Hypothalamus (tissue), 51 donors: ENCODE measurements at places on chromosomes 4 and X.

GRCh38 chrX:65811558-65812228, 144.2 kb downstream of the MSN start:
- no peak for DNase-seq

- no peak for DNase-seq
Measured at GRCh38 chr4:73742490-73743160, 2.3 kb downstream of the CXCL8 start.

- no peak for DNase-seq
Measured at GRCh38 chrX:2495595-2495994, 5.2 kb downstream of the DHRSX start.

- no peak for DNase-seq
Measured at GRCh38 chr4:188282471-188283232, 143.4 kb downstream of the TRIML1 start.

DNA sequence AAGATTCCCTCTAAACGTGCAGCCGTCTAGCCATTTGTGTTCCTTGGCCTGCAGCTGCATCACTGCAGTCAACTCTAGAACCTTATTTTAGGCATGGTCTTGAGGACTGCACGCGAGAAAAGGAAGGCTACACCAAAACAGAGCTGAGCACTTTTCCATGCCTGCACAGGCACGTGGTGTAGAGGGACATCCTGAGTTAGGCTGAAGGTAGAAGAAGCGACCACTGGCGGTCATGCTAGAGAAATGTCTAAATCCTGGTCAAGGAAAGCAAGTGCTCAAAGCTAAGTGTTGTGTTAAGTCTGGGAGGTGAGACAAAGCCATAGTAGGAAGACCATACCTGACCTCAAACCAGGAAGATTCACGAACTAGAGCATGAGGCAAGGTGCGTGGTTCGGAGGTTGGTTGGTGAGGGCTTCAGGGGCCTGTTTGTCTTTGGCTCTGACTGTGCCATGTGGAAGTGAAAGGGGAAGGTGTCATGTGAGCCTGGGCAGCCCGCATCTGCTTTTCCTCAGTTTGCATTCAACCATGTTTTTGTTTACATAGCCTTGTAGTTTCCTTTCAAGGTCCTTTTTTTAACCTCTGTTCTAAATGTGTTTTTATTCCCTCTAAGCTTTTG, 203.8 kb downstream of the AASDH start:
- DNase-seq, result no peak

DNA sequence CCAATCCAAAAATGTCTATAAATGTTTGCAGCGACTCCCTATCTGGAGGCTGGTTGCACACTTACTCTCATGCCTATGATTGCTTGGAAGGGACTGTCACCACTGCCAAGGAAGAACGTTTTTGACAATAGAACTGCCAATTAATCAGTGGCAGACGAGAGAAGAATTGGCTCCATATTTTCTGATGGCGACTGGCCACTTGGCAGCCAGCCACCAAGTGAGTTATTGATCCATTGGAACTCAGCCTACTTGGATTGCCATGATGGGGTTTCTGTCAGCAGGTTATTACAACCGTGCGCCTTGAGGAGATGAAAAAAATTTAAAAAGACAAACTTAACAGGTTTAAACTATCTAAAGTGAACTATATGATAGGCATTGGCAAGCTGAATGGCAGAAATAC, 47.4 kb downstream of the LINC00632 start:
- no peak for DNase-seq

- DNase-seq, result no peak
Measured at GRCh38 chrX:23013366-23013765, 13.6 kb downstream of the DDX53 start.

DNA sequence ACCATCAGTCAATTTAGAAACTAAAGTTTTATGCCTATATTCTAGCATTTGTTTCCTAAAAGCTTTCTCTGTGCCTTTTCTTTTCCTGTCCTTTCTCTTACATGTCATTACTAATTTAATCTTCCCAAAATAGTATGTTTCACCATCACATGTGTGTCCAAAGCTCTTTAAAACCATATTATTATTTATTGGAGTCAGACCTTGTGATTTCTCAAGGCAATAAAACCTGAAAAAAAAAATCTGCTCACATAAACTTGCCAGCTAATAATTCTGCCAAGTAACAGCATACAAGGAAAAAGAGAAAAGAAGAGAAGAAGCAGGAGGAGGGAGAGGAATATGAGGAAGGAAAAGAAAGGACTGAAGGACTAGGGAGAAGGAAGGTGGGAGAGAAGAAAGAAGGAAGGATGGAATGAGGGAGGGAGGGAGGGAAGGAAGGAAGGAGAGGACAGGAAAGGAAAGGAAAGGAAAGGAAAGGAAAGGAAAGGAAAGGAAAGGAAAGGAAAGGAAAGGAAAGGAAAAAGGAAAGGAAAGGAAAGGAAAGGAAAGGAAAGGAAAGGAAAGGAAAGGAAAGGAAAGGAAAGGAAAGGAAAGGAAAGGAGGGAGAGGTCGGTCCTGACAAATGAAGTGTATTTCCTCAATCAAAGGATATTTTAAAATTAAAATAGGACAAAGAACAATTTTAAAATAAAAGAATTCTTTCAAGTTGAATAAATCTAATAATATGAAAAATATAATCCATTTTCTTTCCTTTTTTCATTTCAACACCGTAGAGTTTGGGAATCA, 57.4 kb downstream of the ANTXR2 start:
- no peak for DNase-seq

GRCh38 chrX:29231800-29232199, 644.6 kb downstream of the IL1RAPL1 start:
- no peak for DNase-seq

- no peak for DNase-seq
Measured at GRCh38 chr4:633406-633805, 8.0 kb downstream of the PDE6B start.

DNA sequence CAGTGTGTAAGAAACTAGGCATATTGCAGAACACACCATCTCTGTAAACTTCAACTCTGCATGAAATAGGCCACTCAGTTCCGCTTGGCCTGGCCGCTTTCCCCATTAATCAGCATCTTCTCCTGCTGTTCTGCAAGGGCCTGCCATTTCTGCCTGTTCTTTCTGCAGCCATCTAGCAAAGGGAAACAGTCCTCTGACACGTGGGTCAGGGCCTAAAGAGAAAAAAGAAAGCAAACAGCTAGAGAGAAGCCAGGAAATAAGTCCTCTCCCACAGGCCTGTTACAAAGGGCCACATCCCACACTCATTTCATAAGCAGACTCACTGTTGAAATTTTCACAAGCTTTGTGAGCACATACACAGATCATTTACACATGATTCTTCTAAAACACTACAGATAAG, 130.1 kb downstream of the PDE5A start:
- DNase-seq, result peak; percentile 7

GRCh38 chr4:71290074-71290473, 48.7 kb upstream of the SLC4A4 start:
- no peak for DNase-seq

- DNase-seq, result no peak
Measured at GRCh38 chr4:173213296-173213695, 44.7 kb downstream of the GALNT7 start.

- no peak for DNase-seq
Measured at GRCh38 chr4:21544415-21544814, 404.2 kb downstream of the KCNIP4 start.

GRCh38 chrX:154508384-154508745, 7.7 kb downstream of the FAM3A start:
- no peak for DNase-seq

GRCh38 chr4:106019771-106020170, 124.5 kb downstream of the NPNT start:
- DNase-seq, result no peak

GRCh38 chr4:168677879-168678278, 181.0 kb downstream of the PALLD start:
- DNase-seq, result no peak

GRCh38 chrX:102067966-102068723, 57.3 kb upstream of the TCEAL2 start:
- DNase-seq, result no peak

DNA sequence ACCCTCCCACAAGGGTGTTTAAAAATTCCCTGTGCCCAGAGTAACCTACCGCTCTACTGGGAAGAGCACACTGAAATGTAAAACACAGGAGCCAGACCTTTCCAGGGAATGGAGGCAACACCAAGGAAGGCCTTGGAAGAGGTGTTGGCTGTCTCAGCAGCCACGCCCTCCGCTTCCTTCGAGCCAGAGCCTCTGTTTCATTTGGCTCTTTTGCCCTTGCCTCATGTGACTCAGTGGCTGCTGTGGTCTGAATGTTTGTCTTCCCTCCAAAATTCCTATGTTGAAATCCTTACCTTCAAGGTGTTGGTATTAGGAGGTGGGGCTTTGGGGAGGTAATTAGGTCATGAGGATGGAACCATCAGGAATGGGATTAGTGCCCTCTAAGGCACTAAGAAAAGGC, 11.3 kb downstream of the SCD5 start:
- no peak for DNase-seq

- DNase-seq, result no peak
Measured at GRCh38 chr4:65190780-65191179, 479.5 kb downstream of the EPHA5 start.

DNA sequence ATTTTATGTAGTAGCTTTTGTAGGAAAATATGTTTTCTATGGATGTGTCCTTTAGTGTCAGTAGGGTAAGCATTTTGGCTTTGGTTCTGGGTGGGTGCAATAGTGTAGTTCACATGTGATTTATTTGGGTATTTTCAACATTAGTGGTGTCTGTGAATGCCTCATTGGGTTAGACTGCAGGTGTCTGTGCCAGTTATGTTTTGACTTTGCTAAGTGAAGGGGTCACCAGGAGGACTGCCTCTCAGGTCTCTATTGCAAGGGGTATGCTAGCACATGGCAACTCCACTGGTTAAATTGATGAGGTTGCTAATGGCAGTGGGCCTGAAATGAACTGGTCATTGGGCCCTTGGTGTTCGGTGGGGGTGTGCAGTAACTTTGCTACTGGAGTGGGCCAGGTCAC, 467.1 kb downstream of the NAF1 start:
- DNase-seq, result no peak

DNA sequence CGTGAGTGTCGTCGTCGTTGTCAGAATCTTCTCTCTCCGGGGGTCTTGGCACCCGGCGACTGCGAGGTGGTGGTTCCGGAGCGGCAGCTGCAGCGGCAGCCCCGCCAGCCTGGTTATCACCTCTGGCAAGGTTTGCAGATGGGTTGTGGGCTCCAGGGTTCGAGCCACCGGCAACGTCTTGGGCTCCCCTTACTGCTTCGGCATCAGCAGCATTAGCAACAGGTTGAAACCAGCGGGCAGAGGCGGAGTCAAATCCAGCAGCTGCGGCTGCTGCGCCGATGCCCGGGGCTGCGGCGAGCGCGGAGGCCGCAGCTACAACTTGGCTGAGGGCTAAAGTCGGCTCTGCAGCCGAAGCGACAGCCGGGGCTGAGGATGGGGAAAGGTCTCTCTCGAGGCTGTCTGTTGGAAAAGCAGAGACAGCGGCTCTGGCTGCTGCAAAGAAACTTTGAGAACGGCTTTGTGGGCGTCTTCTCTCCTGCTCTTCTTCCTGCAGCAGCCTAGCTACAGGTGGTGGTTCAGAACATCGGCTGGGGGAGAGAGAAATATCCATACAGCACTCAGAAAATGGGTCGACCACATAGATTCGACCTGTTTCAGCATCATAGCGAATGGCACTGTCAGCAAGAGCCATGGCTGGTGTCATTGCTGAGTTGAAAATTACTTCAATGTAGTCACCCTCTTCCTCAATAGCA, 3.6 kb downstream of the IRS4 start:
- no peak for DNase-seq
